Liver (tissue), 10 donors: ENCODE measurements at places on chromosomes 4 and X. TPM values are rescaled to one million over a fixed set of nuclear protein-coding genes. Genes with fewer than 3 reads are reported as not detected.

DNA sequence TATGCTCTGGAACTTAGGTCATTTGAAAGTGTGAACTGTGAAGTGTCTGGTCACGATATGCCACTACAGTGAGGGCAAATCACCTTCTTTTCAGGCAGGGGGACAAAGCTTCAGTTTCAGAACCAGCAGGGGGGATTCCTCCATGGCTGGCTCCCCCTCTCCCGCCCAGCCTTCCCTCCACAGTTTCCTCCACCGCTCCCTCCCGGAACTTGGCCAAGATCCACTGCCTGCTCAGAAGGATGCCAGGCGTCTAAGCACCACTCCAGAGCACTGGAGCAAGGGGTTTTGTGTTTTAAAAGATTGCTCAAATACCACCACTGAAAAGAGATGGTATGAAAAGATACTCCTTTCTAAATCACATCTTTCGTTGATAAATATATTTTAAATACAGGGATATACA is 126.9 kb downstream of the ELOVL6 start:
- no peak overlapping the region for H3K4me3 ChIP-seq
- H3K27ac ChIP-seq: no peak overlapping the region
- H3K27me3 ChIP-seq: no peaks in the 10 kb centered on the region
- H3K36me3 ChIP-seq: no peaks in the 10 kb centered on the region
- no peak for DNase-seq

- H3K4me3 ChIP-seq: no peak overlapping the region
- no peak for DNase-seq
- H3K4me1 ChIP-seq: no peaks in the 10 kb centered on the region
- no peak overlapping the region for H3K27ac ChIP-seq
Measured at GRCh38 chrX:94545722-94546121, 871.7 kb downstream of the FAM133A start.

GRCh38 chr4:109738104-109738872 is 8.4 kb upstream of the PLA2G12A start:
- H3K4me3 ChIP-seq: no peak overlapping the region
- peaks cover 4% of the 10 kb centered on the region for H3K36me3 ChIP-seq
- DNase-seq: no peak
- no peaks in the 10 kb centered on the region for H3K27me3 ChIP-seq

DNA sequence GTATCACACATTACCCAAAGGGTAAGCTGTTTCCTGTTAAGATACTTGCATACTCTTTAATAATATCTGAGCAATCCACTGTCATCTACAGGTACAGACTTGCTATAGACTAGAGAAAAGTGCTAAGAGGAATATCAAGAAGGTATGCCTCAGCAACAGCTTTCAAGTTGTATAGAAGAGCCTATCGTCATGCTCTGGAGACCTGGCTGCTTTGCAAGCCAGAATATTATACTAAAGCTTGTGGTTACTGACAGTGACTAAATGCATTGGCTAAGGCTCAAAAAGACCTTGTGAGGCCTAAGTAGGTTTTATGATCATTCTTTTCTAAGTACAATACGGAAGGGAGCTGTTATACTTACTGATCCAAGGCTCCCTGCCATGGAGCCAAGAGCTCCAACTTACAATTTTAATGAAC is 11.3 kb downstream of the LAMP2 start:
- H3K27ac ChIP-seq: no peak overlapping the region
- H3K4me3 ChIP-seq: no peak overlapping the region
- no peaks in the 10 kb centered on the region for H3K4me1 ChIP-seq
- DNase-seq: no peak
- no peaks in the 10 kb centered on the region for H3K27me3 ChIP-seq

- no peak overlapping the region for H3K27ac ChIP-seq
- DNase-seq: no peak
- H3K36me3 ChIP-seq: no peaks in the 10 kb centered on the region
- H3K4me1 ChIP-seq: peaks cover 2% of the 10 kb centered on the region
Measured at GRCh38 chrX:9847071-9847470, 60.8 kb downstream of the SHROOM2 start.

GRCh38 chr4:67721315-67721769 is 20.4 kb upstream of the UBA6 start:
- H3K4me3 ChIP-seq: no peak overlapping the region
- H3K27ac ChIP-seq: no peak overlapping the region
- no peak for DNase-seq
- H3K4me1 ChIP-seq: peaks cover 6% of the 10 kb centered on the region

DNA sequence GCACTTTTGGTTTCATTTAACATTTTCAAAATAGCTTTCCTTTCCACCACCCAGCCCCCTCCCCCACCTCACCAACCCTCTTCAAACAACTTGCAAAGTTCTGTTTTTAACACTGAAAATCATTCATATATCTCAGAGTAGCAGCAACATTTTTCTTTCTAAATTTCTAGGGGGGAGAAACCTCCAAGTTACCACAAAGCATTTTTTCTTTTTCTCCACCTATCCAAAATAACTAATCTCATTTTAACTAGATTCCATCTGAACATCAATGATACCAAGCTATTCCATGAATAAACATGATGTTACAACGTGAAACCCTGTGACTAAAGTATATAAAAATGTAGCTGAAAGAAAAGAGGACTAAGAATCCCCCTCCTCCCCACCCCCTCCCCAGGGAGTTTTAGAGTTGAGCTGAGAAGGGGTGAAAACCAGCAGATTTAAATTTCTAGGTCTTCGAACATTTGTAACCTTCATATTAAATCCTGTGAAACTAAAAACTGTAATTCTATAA is 5.2 kb downstream of the LDB2 start:
- no peaks in the 10 kb centered on the region for H3K36me3 ChIP-seq
- H3K27me3 ChIP-seq: no peaks in the 10 kb centered on the region
- H3K27ac ChIP-seq: no peak overlapping the region

DNA sequence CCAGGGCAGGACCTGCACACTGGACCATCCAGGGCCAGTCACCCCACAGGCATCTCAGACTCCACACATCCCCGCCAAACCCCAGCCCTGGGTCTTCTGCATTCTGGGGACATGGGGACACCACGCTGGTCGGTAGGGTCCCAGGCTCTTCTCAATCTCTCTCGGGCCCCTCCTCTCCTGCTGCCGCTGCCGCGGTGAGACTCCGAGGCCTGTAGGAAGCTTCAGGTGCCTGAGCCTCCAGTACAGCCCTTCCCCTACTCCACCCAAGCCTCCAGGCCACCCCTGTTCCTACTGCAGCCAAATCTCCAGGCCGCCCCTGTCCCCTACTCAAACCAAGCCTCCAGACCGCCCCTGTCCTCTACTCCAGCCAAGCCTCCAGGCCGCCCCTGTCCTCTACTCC is 5.5 kb upstream of the ASMT start:
- no peak overlapping the region for H3K27ac ChIP-seq
- no peaks in the 10 kb centered on the region for H3K36me3 ChIP-seq
- no peak for DNase-seq
- H3K4me3 ChIP-seq: no peak overlapping the region
- no peaks in the 10 kb centered on the region for H3K27me3 ChIP-seq
- no peaks in the 10 kb centered on the region for H3K4me1 ChIP-seq

DNA sequence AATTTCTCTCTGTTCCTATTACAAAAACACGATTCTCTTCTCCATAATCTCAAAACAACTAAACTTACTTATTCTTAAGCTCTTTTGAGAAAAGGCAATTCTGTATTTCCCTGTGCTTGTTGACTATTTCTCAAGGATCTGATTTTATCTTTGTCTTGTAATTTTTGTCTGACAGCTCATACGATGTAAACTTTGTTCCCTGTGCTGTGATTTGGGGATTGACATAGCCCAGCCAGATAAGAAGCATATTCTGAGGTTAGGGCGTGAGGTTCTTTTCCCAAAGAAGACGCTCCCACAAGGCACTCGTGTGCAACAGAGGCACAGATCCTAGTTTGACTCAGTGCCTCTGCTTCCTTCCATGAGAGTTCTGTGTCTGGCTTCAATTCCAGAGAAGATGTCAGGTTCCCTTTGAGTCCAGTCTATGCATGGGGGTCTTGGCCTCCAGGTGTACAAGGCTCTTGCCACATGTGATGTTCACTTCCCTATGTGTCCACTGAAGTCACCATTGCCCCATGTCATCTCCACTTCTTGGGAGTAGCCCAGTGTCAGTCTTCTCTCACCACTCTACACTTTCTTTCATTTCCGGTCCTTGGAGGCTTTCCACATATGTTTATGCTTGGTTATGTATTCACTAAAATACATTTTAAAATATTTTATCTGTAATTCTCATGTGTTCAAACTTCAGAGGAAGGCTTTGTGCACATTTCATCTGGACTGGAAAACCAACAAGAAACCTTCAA is 94.8 kb downstream of the MID1 start:
- no peaks in the 10 kb centered on the region for H3K27me3 ChIP-seq
- H3K4me1 ChIP-seq: no peaks in the 10 kb centered on the region
- H3K27ac ChIP-seq: no peak overlapping the region
- H3K4me3 ChIP-seq: no peak overlapping the region

DNA sequence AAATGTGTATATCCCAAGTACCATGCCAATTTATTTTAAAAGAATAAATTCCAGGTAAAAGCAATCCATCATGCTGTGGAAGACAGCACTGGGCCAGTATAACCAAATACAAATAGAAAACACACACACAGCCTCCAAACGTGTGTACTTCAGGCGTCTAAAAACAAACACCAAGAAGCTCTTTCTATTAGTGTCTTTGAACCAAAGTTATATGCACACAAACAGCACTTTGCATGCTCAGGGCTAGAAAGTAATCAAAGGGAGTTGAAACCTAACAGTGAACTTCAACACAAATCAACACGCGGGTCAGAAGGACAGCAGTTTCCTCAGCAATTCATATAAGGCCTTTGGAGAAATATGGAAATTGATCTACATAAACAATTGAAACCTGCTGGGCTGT is 15.4 kb downstream of the GASK1B start:
- H3K4me1 ChIP-seq: no peaks in the 10 kb centered on the region
- H3K27ac ChIP-seq: no peak overlapping the region
- DNase-seq: no peak
- no peak overlapping the region for H3K4me3 ChIP-seq
- H3K27me3 ChIP-seq: no peaks in the 10 kb centered on the region

GRCh38 chr4:73704314-73705055 is 35.9 kb upstream of the CXCL8 start:
- no peaks in the 10 kb centered on the region for H3K36me3 ChIP-seq
- H3K27ac ChIP-seq: peak overlapping the region; percentile 76
- no peaks in the 10 kb centered on the region for H3K27me3 ChIP-seq
- DNase-seq: no peak
- no peak overlapping the region for H3K4me3 ChIP-seq

GRCh38 chrX:131626681-131627296 is 82.9 kb downstream of the OR13H1 start:
- H3K36me3 ChIP-seq: no peaks in the 10 kb centered on the region
- H3K27ac ChIP-seq: no peak overlapping the region
- no peak for DNase-seq
- no peaks in the 10 kb centered on the region for H3K4me1 ChIP-seq

DNA sequence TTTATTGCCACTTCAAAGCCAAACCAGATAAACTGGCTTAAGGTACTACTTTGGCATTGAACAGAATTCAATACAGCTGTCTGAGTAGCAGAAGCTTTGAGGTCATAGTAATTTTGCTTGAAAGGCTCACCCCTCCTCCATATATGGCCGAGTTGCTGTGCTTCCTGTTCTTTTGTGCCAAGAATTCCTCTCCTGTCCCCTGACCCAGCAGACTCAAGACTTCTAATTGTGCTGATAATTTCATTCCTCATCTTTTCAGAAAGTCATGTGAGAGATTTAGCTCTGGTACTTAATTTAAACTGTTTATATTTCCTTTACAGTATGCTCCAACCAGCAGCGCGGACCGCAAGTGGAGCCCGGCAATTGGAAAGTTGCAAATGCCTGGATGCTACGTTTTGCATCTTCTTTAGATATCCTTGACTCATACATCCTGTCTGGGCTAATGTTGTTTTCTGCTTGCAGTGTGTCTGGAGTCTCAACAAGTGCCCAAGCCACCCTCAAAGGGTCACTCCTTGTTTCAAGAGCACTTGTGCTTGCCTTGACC is 373.4 kb downstream of the PDGFC start:
- DNase-seq: no peak
- H3K4me1 ChIP-seq: no peaks in the 10 kb centered on the region
- H3K27ac ChIP-seq: no peak overlapping the region

DNA sequence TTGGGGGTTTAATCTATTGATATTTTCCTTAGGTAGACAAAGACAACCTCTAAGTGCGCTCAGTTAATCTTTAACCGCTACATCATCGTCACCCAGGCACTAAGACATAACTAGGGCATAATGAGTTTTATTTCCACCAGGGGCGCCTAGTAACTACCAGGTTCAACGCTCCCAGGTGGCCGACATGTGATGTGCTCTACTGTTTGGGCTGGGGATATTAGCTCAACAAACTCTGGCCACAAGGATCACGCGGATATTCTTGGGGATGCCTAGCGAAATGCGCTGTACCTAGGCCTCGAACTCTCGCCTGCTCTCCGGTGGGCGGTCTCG is 915 bp upstream of the RAB33B start:
- H3K27ac ChIP-seq: peak overlapping the region; percentile 97
- peaks cover 1% of the 10 kb centered on the region for H3K36me3 ChIP-seq

- peaks cover 6% of the 10 kb centered on the region for H3K36me3 ChIP-seq
- DNase-seq: no peak
- H3K27ac ChIP-seq: no peak overlapping the region
- H3K4me3 ChIP-seq: no peak overlapping the region
- no peaks in the 10 kb centered on the region for H3K27me3 ChIP-seq
Measured at GRCh38 chr4:41696763-41697162, 51.8 kb downstream of the PHOX2B start.

DNA sequence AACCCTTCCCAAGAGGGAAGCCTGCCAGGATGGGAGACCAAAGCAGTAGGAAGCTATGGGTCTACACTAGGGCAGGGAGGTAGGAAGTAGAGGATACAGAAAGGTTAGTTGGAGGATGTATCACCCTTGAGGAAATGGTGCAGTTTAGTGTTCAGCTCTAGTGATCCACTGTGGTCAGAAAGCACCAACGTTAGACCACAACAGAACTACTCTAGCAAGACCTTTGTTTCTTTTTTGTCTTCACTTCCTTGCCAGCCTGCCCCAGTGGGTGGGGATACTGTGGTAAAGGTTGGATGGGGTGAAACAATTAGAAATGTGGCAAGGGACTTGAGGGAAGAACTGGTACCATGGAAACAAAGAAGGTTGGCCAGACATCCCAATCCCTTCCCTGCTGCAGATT is 83.3 kb downstream of the DDIT4L start:
- no peaks in the 10 kb centered on the region for H3K27me3 ChIP-seq
- H3K4me1 ChIP-seq: no peaks in the 10 kb centered on the region
- no peak overlapping the region for H3K27ac ChIP-seq
- DNase-seq: no peak
- no peak overlapping the region for H3K4me3 ChIP-seq

DNA sequence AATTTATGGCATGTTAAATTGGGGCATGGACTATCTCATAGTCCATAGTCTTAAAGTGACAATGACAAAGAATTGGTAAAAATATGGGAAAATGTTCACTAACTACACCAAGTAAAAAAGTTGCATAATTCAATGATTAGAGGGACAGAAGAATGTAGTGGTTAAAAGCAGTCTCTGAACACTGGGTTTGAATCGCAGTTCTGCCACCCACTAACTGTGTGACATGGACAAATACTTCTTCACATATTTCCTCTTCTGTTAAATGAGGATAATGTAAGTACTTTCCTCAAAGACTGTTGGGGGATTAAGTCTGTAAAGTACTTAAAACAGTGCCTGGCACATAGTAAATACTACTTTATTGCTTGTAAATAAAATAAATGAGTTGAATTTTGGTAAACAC is 15.3 kb downstream of the COQ2 start:
- DNase-seq: no peak
- peaks cover 20% of the 10 kb centered on the region for H3K36me3 ChIP-seq
- no peak overlapping the region for H3K27ac ChIP-seq
- no peaks in the 10 kb centered on the region for H3K4me1 ChIP-seq

The CLGN gene
- 3.7 TPM for total RNA-seq

The TRIM61 gene
- 0.50 TPM for total RNA-seq

The PAPSS1 gene
- total RNA-seq: 5.9 TPM

The GAGE12G gene
- total RNA-seq: not detected

The RHOXF2 gene
- not detected for total RNA-seq
